ENCODE measurements at places on chromosomes 13 and 19.
A peak's percentile ranks its signal among the peaks of the same experiment; 100 is the strongest.

GRCh38 chr19:42317535-42317934 is 4.4 kb downstream of the TMEM145 start:
- no peak for DNase-seq

- DNase-seq: no peak
These were observed 253.3 kb downstream of the KCNRG start for GRCh38 chr13:50268500-50268899.

GRCh38 chr13:28318496-28318895 is 176.4 kb downstream of the FLT1 start:
- no peak for DNase-seq

GRCh38 chr19:1575323-1576241 is 7.5 kb upstream of the MEX3D start:
- DNase-seq: no peak

- DNase-seq: no peak
These were observed 2.5 kb upstream of the NFIX start for GRCh38 chr19:12992729-12993128.

GRCh38 chr19:53002479-53002878 is 11.2 kb upstream of the ERVV-1 start:
- no peak for DNase-seq

DNA sequence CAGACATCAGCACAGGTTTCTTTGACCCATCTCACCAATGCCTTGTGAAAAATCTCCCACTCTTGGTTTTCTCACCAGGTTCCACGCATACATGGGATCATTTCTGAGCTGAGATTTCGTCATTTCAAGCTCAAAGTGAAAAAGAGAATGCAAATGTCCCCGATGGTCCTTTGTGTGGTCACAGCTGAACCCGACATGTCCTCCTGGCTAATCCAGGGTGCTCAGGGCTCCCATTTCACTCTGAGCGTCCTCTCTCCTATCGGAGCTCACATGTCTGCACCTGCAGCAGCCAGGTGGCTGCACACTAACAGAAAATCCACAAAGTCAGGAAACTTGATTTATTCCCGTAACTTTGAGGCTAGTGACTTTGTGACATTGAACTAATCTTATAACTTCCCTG is 9.3 kb upstream of the CEACAM3 start:
- DNase-seq: no peak

- no peak for DNase-seq
These were observed 44.5 kb downstream of the RFX2 start for GRCh38 chr19:6065685-6066374.

- DNase-seq: no peak
These were observed 13.5 kb upstream of the ARHGAP45 start for GRCh38 chr19:1053176-1054101.

DNA sequence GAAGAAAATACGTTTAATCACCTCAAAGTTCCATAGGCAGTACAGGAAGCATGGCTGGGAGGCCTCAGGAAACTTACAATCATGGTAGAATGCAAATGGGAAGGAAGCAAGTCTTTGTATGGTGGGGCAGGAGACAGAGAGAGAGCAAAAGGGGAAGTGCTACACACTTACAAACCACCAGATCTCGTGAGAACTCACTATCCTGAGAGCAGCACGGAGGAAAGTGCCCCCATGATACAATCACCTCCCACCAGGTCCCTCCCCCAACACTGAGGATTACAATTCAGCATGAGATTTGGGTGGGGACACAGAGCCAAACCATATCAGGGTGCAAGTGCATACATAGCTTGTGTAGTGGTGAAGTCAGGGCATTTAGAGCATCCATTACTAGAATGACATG is 92.3 kb upstream of the ANKRD10 start:
- DNase-seq: no peak

DNA sequence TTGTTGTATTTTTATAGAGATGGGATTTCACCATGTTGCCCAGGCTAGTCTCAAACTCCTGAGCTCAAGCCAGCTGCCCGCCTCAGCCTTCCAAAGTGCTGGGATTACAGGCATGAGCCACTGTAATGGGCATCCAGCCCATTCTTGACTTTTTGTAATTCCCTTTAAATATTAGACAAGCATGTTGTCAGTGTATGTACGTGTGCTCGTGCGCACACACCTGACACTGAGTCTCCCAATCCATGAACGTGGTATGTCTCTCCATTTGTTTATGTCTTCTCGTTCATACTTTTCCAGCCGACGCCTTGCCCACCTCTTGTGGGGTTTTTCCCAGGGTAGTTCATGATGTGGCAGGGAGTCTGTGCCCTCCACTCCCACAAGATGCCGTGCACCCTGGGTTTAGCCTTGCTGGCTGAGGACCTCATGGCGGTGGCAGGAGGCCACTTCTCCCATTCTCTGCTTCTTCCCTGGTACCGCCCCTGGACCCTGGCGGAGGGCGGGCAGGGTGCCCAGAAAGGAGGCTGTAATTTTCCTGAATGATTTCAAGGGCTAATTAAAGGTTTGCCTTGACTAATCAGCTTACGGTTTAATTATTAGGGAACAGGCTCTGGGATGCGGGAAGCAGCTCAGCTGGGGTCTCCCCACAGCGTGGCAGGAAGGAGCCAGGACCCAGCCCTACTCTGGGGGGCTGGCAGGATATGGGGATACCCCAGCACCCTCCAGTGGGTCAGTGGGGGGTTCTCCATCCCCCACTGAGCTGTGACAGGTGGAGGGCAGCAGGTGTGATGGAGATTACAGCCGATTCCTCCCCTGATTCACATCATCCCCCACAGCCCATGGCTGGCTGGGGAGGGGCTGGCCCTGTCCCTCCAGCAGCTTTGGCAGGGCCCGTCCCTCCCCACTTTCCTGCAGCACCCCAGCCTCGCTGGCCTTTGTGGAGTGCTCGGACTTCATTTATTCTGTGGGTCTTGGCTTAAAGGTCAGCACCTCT is 12.9 kb downstream of the PAK4 start:
- DNase-seq: peak; percentile 69

- no peak for DNase-seq
These were observed 984 bp downstream of the RPS11 start for GRCh38 chr19:49497047-49497788.

- DNase-seq: no peak
These were observed 289.2 kb upstream of the PCDH9 start for GRCh38 chr13:67519356-67519755.

DNA sequence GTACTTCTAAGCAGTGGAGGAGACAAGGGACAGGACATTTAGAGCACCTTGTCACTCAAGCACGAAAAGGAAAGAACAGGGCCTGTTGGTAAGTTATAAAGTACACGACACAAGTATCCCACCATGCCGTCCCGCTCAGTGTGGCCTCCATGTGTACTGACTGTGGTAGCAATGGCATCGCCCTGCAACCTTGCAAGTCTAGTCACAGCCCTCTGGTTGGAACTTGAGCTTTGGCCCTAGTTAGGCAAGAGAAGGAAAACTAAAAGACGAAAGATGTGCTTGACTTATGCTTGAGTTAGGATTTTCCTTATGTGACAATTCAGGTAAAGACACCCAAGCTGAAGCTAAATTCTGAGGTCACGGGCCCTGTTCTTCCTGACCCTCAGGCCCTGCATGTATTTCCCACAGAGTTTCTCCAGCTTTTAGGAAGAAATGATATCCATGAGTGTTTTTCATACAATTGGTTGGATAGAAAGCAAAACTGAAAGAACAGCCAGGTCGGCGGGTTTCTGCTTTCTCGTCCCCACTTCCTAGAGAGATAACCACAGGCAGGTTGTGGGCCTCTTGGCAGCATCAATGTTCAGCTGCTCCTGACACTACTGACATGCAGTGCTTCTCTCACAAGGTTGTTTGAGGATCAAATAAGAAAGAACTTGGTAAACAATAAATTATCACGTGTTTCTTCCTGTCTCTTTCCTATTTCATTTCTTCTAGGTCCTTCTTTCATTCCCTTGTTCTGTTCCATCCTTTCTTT is 216.2 kb downstream of the IRS2 start:
- DNase-seq: no peak

- DNase-seq: no peak
These were observed 28.1 kb downstream of the B3GLCT start for GRCh38 chr13:31227870-31228269.

GRCh38 chr13:44437356-44438233 is 64.0 kb downstream of the SERP2 start:
- no peak for DNase-seq

DNA sequence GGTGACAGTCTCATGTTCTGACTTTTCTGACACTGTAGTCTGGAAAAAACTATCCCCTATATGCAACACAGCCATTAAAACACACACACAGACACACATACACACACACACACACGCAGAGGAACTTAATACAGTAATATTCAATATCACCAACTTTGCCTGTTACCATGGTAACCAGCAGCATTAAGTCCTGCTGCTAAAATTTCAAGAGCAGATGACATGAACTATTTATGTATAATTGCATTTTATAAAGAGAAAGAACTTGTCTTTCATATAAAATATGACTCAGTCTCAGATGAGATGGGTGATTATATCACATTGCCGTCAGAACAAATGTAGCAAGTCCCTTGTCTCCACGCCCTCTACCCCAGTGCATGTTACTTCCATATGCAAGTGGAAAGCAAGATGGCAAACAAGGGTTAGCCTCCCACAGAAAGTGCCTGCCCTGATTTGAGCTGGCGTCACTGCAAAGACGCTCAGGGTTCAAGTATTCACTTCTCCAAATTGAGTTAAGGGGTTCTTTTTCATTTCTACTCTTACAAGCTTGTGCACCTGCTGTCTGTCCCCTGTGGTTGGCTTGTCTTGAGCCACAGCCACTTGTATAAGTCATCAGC is 576.8 kb downstream of the UQCRFS1 start:
- no peak for DNase-seq

GRCh38 chr19:48568345-48568886 is 16.4 kb downstream of the SULT2B1 start:
- DNase-seq: no peak

GRCh38 chr13:93289053-93289452 is 62.4 kb downstream of the GPC6 start:
- no peak for DNase-seq

- DNase-seq: no peak
These were observed 155.8 kb downstream of the TEX29 start for GRCh38 chr13:111476197-111476596.

DNA sequence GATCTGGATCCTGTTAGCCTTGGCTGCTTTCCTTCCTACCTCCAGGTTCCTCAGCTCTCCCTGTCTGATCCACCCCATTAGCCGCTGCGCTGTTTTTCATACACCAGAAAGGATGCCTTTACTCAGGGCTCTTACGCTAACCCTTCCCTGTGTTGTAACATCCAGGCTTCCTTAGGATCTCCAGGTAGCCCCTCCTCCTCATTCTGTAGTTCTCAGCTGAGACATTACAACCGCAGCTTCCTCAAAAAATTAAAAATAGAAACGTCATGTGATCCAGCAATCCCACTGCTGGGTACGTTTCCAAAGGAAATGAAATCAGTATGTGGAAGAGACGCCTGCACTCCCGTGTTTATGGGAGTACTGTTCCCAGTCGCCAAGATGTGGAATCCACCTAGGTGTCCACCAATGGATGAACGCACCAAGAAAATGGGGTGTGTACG is 18.4 kb upstream of the MYADM start:
- no peak for DNase-seq

- DNase-seq: no peak
These were observed 80.0 kb upstream of the FREM2 start for GRCh38 chr13:38606699-38607535.

GRCh38 chr13:53631511-53631910 is 602.9 kb downstream of the OLFM4 start:
- DNase-seq: no peak

- DNase-seq: no peak
These were observed 108.2 kb downstream of the EDNRB start for GRCh38 chr13:77810430-77810829.

DNA sequence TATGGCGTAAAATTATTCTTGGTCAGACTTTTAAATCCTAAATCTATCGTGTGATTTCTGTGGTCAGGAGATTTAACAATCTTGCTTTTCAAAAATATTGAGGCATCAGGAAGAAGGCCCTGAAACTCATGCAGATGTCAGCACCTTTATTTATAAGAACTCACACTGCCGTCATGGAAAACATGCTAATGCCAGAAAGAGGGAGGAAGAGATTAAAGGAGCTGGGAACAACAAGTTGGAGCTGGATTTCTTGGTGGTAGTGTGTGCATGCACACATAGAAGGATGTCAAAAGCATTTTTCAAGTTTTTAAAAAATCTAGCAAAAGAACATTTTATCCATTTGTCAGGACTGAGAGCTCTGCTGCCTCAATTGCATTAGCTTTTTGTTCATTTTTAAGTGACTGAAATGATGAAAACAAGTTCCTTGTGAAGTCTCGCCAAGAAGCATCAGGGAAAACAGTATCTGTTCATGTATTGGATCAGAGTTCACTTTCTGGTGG is 342.5 kb downstream of the SPRY2 start:
- no peak for DNase-seq

All from NCI-H524 treated with DMSO at 0.1 percent for 48 hours (cell line).